ENCODE measurements at places on chromosomes 5 and 9.

DNA sequence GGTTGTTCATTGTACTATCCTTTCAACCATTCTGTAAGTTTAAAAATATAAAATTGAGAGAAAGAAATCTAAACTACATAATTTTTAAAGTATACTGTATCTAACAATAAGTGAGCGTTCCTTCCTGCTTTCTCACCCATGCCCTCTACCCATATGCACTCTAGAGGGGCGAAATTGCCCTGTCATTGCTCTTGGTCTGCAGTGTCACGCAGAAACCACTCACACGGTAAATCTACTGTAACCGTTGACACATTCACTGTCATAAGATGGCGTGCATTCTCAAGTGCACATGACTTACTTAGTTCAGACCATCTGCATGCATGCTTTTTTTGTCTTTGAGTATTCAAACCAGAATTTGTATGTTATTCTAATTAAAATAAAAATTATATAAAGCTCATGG is 55.7 kb upstream of the NIPBL start:
- DNase-seq, result no peak

- no peak for DNase-seq
Observed at GRCh38 chr5:141637123-141637766, 448 bp downstream of the RELL2 start.

- DNase-seq, result no peak
Observed at GRCh38 chr9:113255438-113255837, 19.9 kb downstream of the CDC26 start.

GRCh38 chr5:127649018-127649439 is at the start of gene CTXN3:
CTXN3 (plus strand) TSS chr5:127649082; CDS start chr5:127657522, 8,440 bp downstream.
- no peak for DNase-seq

- DNase-seq, result no peak
Observed at GRCh38 chr5:83866181-83866580, 145.5 kb upstream of the HAPLN1 start.

DNA sequence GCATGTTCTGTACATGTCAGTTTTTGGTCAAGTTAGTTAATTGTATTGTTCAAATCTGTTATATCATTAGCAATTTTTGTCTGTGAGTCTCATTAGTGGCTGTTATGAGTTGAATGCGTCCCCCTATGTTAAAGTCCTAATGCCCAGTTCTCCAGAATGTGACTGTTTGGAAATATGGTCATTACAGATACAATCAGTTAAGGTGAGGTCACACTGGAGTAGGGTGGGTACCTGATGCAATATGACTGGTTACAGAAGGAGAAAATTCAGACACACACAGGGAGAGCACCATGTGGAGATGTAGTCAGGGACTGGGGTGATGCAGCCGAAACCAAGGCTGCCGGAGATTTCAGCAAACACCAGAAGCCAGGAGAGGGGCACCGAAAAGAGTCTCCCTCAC is 15.1 kb downstream of the NMRK1 start:
- DNase-seq, result no peak

- DNase-seq, result no peak
Observed at GRCh38 chr9:117074342-117074662, 340.6 kb downstream of the ASTN2 start.

GRCh38 chr5:130018641-130019040 is 114.4 kb downstream of the CHSY3 start:
- DNase-seq, result no peak

DNA sequence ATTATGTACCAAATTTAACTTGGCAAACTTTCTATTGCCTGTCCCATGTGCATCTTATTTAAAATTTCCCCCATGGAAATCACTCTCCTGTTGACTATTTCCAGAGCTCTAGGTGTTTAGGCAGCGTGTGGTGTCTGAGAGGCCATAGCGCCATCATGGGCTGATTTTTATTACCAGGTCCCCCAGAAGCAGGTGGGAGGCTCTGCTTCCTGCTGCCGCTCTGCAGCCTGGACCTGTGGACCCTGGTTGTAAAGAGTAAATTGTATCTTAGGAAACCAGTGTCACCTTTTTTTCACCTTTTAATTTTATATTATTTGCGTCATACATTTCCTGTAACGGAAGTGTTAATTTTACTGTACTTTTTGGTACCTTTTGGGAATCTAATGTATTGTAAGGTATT is 6.4 kb downstream of the HNRNPAB start:
- DNase-seq, result no peak

- DNase-seq, result no peak
Observed at GRCh38 chr5:133385346-133385745, 227.0 kb downstream of the FSTL4 start.

DNA sequence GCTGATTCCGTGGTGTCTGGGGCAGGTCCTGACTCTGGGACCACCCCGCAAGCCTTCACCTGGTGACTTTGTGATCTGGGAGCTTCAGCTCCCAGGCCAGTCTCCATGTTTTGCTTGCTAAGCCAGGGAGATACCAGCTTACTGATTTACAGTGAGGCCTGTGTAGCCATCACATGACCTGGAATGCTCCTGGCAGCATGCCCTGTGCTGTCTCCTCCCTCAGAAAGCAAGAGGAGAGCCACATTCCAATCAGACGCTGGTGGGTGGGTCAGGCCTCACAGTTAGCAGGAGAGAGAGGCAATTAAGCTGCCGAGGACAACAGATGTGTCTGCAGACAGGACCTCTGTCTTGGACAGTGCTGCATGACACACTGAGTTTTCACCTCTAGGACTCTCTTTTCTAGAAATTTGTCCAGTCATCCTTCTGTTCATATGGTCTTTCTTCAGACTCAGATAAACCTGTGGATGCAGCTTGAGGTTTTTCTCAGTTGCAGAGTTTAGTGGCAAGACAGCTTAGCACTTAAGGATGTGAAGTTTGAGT is 24.4 kb upstream of the GRPEL2 start:
- DNase-seq, result peak; percentile 24

GRCh38 chr5:28254846-28255245 is 1216.5 kb upstream of the CDH9 start:
- no peak for DNase-seq

GRCh38 chr5:147482706-147483180 is 27.1 kb downstream of the DPYSL3 start:
- no peak for DNase-seq

- no peak for DNase-seq
Observed at GRCh38 chr5:154143211-154143641, 47.3 kb upstream of the GALNT10 start.

- DNase-seq, result no peak
Observed at GRCh38 chr9:108549184-108549583, 306.6 kb downstream of the ACTL7B start.

GRCh38 chr5:56251918-56252553 is 18.9 kb upstream of the ANKRD55 start:
- DNase-seq, result no peak

GRCh38 chr9:91474656-91475055 is 51.0 kb upstream of the NFIL3 start:
- DNase-seq, result no peak

GRCh38 chr5:149345892-149346222 is 558 bp downstream of the GRPEL2 start:
- no peak for DNase-seq

GRCh38 chr9:134445000-134445399 is 118.7 kb downstream of the RXRA start:
- no peak for DNase-seq

GRCh38 chr9:3497401-3497800 is 28.4 kb downstream of the RFX3 start:
- no peak for DNase-seq

GRCh38 chr5:44679214-44679613 is 129.5 kb upstream of the MRPS30 start:
- DNase-seq, result no peak

Measured in hippocampal formation (tissue), 2 donors.